ENCODE measurements at places on chromosomes 13 and 19.

DNA sequence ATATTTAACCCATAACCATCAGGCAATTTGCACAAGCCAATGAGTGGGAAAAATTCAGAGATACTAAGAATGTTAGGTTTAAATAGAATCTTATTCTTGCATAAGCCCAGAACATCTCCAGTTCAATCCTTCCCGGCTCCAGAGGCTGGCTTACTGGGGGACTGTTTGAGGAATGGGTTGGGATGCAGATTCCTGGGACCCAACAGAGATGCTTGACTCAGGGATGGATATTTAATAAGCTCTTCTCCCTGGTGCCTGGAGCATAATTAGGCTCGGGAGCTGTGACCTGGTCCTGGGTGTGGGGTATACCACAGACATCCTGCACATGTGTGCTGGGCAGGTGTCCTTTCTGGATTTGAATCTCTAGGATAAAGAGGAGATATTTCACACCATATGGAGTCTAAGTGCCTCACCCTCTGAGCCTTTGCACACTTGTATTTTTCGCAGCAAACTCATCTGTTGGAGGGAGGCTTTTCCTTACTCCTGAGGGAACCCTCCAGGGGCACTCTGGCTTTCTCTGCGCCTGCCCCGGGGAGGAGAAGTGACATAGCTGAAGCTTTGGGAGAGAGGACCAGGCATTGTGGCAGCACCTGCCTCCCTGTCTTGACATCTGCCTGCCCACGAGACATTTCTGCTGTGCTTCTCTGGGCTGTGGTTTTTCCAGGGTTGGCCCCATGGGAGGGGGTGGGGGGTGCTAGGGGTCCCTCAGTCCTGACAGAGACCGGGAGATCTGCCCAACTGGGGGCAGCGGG lies 36.1 kb upstream of the ANKRD10 start:
- no peak for DNase-seq

DNA sequence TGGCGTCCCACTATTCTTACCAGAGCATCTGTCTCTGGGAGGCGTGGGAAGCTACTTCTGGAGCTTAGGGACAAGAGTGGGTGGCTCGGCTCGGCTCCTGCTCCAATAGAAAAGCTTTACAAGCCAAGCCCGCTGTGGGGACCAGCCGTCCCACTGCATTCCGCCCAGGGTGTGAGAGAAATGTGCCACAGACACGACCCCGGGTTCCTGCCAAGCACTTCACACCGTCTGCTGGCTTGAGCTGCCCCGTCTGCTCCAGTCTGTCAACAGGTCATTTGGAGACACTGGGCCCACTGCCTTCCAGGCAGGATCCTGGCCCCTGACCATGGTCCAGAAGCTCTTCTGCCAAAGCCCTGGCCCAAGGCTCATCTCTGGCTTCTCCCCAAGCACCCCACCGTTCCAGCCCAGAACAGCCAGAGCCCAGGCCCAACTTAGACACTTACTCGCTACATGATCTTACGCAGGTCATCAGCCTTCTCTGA lies 6.5 kb upstream of the FKRP start:
- no peak for DNase-seq

GRCh38 chr19:55098716-55099556 lies 18.5 kb downstream of the PPP1R12C start:
- DNase-seq = no peak

DNA sequence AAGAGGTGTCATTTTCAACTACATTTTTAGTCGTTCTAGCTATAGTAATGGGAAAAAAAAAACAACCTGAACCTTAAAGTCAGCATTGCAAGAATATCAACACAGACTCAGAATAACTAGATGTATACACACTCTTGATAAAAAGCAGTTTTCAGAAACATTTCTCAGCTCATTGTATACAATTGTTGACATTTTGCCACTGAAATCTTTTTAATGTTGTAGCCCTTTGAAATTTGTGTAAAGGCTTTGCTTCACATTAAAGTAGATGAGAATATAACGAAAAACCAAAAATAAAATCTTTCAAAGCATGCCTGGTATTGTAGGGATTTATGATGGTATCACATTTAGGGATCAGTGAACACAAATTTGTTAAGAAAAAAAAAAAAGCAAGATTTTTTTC lies 87.2 kb upstream of the SLC10A2 start:
- DNase-seq = no peak

DNA sequence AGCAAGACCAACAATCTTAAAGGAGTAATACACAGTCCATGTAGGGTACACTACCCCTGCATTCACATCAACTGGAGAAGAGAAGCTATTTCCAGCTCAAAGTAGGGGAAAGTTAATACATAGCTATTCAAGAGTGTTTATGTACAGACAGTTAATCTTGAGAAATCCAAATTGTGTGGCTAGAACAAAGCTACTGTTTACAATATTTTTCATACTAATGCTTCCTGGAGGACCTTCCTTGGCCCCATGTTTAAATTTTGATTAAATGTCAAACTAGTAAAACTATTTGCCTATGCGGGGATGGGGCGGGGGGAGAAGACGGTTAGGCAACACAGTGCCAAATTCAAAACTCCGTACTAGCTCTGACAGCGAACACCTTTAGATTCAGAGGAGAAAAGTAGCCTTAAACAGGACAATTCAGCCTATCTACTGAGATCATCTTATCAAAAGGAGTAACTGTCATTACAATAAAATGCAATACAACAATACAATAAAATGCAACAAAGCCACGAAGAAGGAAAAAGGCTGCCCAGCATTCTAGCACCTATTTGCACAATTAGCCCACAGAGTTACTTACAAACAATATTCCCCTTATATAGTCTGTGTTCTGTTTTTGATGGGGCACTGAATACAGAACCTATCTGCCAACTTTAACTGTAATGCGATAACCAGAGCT lies 29.1 kb downstream of the BRD4 start:
- DNase-seq = no peak

DNA sequence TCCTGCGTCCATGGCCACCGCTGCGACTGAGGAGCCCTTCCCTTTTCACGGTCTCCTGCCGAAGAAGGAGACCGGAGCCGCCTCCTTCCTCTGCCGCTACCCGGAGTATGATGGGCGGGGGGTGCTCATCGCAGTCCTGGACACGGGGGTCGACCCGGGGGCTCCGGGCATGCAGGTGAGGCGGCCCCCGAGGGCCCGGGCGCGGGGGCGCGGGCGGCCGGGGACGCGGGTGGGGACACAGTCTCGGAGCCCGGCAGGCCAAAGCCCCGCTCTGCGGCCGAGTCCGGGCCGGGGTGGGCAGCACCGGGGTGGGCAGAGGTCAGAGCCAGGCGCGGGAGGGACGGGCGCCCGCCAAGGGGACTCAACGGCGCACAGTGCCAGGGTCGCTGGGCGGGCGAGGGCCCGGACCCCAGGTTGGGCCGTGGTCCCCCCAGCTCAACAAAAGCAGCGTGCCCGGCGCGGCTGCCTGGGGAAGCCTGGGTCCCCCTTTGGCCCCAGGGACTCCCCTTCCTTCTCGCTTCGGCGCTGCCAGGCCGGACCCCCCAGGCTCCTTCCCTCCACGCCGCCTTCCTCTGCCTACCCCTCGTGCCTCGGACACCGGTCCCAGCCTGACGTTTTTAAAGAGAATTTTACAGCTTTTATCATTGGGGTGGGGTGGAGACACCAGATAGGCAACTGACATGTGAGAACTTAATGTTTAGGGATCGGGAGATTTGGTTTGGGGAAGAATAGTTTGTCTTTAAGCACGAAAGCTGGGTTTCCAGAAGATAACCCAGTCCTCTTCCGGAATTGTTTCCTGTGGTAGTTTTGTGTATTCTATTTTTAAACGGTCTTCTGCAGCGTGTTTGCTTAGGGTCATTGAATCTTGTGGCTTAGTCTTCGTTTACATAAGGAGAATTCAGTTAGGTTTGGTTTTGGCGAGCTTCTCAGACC lies 509 bp downstream of the TPP2 start:
- DNase-seq = no peak

- no peak for DNase-seq
Measured at GRCh38 chr19:49395581-49396407, 7.7 kb downstream of the KASH5 start.

DNA sequence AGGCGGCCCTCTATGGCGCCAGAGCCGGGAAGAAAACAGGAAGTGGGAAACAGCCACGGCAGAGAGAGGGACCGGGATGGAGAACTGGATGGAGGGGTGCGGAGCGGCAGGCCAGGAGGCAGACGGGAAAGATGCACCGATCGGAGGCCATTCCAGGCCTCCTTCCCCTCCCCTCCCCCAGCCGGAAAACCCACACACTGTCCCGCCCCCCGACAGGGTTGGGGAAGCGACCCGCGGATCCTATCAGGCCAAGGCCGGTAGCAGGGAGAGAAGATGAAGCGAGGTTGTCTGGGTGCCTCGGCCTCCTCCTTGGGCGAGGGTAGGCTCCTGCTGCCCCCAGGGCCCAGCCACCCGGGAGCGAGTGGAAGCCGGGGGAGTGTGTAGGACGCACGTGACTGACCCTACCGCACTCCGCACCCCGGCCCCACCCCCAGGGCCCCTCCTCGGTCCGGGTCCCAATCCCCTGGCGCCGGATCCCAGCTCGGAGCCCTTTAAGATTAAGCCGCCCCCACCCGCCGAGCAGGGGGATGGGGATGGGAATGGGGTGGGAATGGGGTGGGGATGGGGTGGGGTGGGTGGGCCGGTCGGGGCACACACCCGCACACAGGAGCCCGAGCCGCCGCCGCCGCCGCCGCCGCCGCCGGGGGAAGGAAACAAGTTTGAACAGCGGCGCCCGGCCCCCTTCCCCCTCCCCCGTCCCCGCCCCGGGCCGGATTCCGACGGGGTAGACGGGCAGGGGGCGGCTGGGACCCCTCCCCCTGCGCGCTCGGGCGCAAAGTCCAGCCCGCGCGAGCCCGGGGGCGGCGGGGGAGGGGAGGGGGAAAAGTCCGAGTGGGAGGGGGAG lies 1.5 kb downstream of the ERF start:
- peak; percentile 76 for DNase-seq

DNA sequence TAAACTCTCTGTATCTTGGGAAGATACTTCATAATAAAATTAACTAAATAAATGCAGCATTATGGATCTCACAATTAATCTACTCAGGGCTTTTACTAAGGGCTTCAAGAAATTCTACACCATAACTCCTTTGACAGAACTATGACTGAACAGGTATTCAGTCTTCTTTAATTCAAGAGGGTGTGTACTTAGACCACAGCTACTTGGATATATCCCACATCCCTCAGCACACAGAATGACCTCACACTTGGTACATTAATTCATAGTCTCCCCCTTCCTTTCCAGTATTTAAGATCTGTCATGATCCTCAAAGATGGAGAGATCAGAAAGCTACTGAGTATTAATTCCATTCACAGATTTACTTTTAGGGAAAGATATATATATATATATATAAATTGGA lies 11.6 kb downstream of the DIAPH3 start:
- DNase-seq = no peak

Data from activated CD8-positive, alpha-beta memory T cell treated with anti-CD3 and anti-CD28 coated beads for 24 hours (primary cell).